ENCODE measurements at places on chromosomes 2 and 18. TPM values are rescaled to one million over a fixed set of nuclear protein-coding genes. Genes with fewer than 3 reads are reported as not detected.

LAMA1 gene
- total RNA-seq: not detected

TGOLN2 gene
- 93.4 TPM for total RNA-seq

GPATCH11 gene
- 20.2 TPM for total RNA-seq

KYNU gene
- total RNA-seq: 0.20 TPM

GRB14 gene
- not detected for total RNA-seq

CXCR1 gene
- total RNA-seq: not detected

SLC38A11 gene
- total RNA-seq: not detected

DNA sequence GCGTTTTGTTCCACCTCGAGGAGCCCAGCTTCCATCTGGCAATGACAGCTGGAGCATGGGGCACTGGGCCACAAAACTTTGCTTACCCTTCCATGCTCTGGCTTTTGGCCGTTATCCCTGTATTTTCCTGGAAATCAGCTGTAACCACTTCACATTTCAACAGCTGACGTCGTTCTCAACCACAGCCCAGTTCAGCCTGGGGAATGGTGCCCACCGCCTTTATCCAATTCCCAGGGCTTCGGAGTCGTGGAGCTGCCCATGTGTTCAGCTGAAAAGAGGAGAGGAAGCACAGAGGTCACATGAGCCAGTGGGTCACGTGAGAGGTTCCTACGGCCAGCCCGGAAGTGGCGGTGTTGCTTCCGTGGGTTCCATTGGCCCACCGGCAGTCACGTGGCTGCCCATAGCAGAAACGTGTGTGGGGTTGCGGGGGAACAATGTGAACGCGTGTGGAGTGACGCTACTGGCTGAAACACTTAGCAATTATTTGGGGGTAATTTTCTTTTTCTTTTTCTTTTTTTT, 16.7 kb upstream of the EDAR start:
- no peak for DNase-seq

GRCh38 chr2:78147466-78147865, 625.3 kb upstream of the LRRTM4 start:
- DNase-seq: no peak

DNA sequence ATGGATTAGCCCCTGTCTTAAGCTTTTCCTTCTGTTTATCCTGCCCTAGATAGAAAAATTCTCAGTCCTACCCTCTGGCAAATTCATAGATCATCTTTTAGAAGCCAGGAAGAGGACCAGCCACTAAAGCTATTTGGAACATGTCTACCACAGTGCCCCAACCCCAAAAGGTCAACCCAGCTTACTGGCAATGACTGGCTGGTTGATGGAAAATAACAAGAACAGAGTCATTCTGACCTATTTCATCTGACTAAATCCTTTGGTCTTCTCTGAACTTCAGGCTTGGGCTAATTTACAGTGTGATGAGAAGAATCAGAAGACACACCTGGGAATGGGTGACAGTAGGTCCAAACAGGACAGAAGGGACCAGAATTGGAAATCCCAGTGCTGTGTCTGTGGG, 227.3 kb upstream of the CCDC68 start:
- no peak for DNase-seq

DNA sequence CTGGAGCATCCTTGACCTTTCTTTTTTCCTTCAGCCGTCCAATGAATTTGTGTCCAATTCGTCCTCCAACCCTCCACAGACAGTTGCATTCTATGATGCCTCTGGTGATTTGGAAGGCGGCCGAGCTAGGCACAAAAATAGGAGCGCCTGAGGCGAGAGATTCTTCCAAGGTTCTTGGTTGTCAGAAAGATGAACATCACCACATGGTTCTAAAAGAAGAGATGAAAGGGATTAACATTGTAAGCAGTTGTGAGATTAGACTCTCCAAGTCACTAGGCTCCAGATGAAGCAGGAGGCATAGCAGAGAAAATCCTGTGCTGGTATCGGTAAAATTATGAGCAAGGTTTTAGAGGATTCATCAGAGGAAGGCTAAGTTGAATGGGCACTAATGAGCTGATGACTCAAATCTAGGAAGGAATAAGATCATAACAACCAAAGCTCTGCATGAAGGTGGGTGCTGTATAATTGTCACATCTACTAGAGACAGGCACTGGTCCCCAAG, 75.4 kb upstream of the MAP4K3 start:
- DNase-seq: no peak

DNA sequence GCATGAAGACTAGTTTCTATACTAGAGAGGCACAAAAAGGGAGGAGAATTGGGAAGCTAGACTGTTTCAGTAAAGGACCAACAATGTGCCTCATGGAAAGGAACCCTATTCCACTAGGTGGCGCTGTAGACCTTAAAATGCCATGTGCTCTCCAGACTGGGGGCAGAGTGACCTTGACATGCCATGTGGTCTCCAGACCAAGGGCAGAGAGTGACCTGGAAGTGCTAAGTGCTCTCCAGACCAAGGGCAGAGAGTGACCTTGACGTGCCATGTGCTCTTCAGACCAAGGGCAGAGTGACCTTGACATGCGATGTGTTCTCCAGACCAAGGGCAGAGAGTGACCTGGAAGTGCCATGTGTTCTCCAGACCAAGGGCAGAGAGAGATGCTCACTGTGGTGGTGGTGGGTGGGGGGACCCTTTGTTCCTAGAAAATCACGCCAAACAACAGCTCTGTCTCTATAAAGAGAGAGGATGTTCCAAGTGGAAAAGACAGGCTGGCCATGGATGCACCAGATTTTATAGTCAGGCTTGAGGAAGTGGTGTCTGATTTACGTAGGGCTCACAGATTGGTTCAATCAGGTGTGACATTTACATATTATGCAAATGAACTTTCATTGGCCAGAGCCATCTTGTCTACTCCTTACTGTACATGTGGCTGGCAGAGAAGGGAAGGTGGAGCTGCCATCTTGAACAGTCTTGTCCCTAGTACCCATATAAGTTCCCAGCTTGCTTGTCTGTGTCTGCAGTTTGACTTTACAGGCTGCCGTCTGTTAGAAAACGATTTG, 344.0 kb upstream of the DDX18 start:
- DNase-seq: no peak

GRCh38 chr2:128298846-128299507, 19.7 kb downstream of the HS6ST1 start:
- DNase-seq: no peak

DNA sequence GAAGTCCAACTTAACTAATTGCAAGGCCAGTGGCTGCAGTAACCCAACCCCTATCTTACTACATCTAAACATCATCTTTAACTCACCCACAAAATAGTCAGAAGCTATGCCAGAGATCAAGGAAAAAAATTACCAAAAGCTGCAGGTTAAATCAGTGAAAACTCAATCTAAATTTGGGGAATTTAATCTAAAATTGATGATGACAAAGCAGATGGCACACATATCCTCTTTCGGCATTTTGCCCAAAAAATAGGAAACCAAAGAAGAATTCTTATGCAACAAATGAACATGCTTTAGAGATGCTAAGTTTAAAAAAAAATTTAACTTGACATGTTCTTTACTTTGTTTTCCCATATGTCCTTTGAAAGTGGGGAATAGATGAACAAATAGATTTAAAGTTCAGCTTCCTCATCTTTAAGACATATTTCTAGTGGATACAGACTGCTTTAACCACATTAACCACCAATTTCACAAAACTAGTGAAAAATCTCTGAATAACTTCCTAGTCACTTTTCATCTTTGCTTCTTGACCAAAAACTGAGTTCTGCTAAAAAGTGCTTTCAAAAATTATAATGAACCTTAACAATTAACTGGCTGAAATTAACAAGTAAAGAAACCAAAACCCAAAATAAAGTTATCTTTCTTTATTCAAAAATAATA, 74.3 kb upstream of the CCDC150 start:
- no peak for DNase-seq

DNA sequence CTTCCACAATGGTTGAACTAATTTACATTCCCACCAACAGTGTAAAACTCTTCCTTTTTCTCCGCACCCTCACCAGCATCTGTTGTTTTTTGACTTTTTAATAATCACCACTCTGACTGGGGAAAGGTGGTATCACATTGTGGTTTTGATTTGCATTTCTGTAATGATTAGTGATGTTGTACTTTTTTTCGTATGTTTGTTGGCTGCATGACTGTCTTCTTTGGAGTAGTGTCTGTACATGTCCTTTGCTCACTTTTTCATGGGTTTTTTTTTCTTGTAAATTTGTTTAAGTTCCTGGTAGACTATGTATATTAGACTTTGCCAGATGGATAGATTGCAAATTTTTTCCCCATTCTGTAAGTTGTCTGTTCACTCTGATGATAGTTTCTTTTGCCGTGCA, 574.8 kb downstream of the KCNJ3 start:
- no peak for DNase-seq

DNA sequence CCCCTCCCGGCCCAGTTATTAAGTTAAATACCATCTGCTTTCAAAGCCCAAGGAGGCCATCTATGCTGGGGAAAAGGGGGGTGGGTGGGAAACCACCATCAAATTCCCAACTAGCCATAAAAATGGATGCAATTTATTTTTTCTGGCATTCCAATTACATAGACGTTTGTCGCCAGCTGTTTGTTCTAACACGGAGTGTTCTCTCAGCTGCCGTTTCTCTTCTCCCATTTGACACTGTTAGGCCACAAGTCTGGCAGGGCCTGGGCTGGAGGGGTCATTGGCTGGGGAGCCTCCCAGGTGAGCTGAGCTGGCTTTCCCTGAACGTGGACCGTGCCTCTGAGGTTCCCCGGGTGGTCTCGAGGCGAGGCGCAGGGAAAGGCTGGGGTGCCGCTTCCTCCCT, 16.6 kb downstream of the ATOH8 start:
- no peak for DNase-seq

DNA sequence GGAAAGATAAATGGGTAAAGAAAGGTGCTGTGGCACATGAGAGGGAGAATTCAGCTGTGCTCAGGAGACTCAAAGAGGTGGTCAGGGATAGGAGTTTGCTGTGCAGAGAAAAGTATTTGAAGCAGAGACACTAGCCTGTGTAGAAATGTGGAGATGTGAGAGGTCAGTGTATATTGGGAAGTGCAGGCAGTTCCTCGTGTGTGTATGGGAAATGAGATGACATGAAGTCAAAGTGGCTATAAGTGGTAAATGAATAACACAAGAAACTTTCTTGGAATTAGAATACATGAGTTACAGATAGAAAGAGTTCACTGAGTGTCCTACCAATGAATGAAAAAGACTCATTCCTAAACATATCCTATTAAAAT, 11.6 kb downstream of the MAP3K20 start:
- no peak for DNase-seq

DNA sequence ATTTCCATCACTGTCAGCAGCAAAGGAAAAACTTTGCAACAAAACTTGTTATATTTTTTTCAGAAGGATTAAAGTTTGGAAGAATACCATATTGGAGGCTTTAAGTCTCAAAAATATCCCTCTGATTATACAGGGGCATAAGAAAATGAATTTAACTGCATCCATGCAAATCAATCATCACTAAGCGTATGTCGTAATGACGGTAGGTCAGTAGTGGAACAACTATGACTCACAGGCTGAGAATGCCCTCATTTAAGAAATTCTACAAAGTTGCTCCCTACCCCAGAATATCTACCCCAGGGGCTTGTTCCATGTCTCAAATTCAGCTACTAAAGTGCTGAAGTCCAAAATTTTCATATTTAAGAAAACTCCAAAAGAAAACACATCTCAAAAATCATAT, 12.5 kb upstream of the NAB1 start:
- no peak for DNase-seq

DNA sequence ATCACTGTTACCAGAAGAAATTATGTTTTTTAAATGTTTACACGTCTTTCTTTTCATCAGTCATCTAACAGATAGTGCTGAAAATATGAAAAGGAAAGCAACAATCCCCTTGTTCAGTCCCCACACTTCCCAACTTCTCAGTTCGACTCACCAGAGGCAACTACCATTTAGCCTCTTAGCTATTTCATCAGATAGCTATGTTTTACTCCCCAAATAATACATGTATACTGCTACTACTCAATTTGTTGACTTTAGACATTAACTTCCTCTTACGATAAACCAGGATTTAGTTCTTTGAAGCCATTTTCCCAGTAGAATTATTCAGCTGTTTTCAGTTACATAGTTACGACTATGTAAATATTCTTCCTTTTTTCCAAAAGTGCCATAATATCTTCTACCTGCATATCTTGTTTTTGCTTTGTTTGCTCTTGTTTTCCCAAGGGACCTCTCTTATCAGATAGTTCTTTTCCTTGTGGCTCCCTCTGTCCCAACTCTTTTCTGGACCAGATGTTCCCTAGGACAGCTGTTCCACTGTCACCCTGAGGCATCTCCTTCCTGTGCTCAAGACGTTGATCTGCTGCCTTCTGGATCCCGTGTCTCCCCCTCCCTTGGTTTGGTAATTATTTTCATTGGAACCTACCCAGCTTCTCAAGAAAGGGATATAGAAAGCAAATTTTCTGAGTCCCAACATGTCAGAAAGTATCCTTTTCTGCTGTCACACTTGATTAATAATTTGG, 289.3 kb upstream of the TANK start:
- DNase-seq: no peak

DNA sequence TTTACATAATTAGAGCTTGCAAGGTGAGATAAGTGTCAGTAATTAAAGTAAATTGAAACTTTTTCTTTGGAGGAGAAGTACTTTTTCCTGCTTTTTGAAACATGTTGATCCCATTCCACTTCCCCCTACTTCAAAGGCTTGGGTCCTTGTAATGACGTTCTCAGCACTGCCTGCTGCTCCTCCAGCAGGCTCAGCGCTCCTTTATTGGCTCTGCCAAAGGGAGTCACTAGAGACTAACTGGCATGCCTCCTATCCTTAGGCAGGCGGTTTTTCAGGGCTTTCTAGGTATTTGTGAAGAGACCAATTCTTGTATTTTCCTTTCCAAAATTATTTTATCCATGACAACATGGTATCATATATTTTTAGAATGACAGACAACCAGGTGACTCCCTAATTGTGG, 43.9 kb upstream of the ACADL start:
- DNase-seq: no peak

- DNase-seq: no peak
Observed at GRCh38 chr2:215428060-215428910, 7.6 kb downstream of the FN1 start.

DNA sequence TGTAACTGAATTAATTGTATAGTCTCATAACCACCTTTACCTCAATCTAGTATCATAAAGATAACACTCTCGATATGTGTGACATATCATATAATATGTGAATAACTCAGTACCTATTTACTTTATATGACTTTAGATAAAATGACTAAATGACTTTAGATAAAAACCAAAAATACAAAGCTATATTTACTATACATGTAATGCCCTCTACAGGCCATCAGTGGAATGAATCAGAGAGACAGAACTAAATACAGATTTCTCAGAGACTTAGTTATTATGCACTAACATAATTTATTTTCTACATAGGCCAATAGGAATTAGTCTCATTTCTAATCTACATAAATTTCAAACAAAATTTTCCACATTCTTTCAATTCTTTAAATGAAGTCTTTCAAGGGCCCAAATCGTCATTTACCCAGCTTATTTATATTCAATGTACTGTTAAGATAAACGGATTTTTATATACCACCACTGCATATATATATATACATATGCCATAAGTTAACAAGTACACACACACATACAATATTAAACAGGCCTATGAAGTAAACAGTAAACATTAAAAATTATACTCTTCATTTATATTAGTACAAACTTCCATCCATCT, 219.9 kb downstream of the EXOC6B start:
- DNase-seq: no peak

All from CD8-positive, alpha-beta memory T cell (primary cell).